ENCODE measurements at places on chromosomes 6 and 20.

GRCh38 chr6:135230711-135231468 lies 49.8 kb downstream of the MYB start:
- DNase-seq = no peak

DNA sequence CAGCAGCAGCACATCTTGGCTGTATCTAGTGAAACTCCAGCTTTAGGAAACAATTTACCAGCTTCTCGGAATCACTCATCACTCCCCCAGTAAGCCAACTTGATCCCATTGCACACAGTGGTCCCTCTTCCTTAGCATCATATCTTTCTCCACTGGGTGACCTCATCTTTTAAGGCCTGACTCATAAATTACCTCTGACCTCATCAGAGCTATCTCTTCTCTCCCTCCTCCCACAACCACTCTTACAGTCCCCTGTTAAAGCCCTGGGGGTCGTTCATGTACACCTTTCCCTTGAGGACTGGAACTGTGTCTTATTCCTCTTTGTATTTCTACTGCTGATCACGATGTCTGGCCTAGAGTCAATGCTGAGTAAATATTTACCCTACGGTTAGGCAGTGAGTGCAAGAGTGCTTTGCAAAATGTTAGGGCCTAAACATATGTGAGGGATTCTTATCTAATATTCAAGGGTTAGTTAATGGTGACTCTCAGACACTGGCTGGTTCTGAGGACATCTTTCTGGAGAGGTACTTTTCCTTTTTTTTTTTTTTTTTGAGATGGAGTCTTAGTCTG lies 187.2 kb downstream of the LRFN2 start:
- DNase-seq = no peak

- no peak for DNase-seq
These were observed 30.1 kb downstream of the CMTR1 start for GRCh38 chr6:37463110-37463509.

DNA sequence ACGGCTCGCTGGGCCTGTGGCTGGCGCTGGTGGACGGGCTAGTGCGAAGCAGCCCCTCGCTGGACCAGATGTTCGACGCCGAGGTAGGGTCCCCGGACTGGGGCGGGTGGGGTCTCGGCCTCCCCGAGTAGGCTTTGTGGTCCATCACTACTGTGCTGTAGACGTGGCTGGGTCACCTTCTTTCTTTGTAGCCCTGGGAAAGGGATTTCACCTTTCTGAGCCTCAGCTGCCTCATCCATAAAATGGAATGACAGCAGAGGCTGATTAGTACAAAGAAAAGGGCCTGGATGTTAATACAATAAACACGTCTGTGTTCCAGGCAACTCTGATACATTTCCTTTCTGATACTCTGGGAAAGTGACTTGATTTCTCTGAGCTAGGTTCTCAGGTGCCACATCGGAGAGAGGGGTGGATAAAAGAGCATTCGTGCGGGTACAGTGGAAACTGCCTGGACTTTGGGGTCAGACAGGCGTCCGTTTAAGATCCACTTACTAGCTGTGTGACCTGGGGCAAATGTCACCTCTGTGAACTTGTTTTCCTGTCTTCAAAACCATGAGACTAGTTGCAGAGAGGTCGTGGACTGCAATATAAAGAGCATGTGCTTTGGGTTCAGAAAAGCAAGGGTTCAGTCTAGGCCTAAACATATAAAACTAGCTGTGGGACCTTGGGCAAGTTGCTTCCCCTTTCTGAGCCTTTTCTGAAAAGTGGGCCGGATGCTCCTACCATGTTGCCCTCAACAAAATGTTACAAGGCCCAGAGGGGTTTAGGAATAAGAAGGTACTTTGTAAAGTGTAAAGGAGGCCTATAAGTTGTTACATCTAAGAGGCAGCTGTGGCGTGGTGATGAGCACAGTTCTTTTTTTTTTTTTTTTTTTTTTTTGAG lies 896 bp downstream of the SYS1 start:
- no peak for DNase-seq

DNA sequence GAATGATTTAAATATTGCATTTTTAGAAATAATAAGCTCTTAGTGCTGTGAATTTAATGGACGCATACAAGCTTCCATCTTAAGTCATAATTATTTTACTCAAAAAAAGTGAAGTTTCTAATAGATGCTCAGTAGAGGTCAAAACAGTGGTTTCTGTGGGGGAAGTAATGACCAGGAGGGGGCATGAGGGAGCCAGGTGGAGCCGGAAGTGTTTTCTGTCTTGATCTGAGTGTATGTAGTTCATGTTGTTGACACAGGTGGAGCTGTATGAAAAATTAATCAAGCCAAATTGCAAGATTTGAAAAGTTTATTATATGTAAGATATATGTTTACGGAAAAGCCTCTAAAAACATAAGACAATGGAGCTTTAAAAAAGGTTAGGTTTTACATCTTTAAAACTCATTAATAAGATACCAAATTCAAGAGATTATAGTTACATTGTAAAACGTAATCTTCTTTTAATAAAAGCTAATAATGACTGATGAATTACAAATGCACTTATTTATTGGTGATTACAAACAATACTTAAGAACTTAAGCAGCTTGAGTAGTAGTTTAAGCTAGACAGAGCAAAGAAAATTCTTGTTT lies 68.0 kb downstream of the PLAGL1 start:
- peak; percentile 20 for DNase-seq

DNA sequence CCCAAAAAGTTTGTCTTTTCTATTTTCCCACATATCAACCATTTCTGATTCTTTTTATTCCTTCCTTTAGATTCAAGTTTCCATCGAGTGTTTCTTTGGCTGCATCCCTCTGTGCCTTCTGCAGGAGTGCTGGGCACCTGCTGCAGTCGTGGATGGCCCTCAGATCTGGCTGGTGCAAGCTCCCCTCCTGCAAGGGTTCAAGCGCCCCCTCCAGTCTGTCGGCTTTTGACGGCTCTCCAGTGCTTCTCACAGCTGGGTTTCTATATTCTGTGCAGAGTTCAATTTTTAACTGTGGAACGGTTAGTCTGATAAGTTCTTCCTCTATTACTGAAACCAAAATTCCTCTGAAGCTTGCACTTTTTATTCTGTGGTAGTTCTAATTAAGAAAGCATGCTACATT lies 132.1 kb downstream of the HUS1B start:
- DNase-seq = no peak

DNA sequence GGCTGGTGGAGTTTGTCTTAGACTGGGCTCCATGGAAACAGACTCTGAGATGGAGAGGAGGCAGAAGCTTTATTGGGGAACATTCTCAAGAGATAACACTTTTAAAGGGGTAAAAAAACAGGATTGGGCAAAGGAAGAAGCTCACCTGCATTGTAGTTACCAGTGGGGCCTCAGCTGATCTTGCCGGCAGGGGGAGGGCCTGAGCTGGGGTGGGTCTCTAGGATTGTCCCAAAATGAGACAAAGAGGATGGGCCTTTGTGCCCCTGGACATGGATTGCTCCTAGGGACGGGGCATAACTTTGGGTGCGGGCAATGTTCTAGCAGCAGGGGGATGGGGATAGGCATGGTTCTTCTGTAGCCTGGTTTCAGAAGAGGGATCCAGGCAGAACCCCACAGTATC lies 12.5 kb downstream of the SGK2 start:
- no peak for DNase-seq

- no peak for DNase-seq
These were observed 47.4 kb downstream of the CYP39A1 start for GRCh38 chr6:46605091-46605797.

- DNase-seq = no peak
These were observed 1.4 kb downstream of the MTCL3 start for GRCh38 chr6:127517693-127518092.

- no peak for DNase-seq
These were observed 39.2 kb downstream of the DPPA5 start for GRCh38 chr6:73314577-73315492.

- no peak for DNase-seq
These were observed 88.9 kb upstream of the ATXN1 start for GRCh38 chr6:16849988-16850680.

- no peak for DNase-seq
These were observed 65.2 kb upstream of the RSPO3 start for GRCh38 chr6:127053032-127053874.

DNA sequence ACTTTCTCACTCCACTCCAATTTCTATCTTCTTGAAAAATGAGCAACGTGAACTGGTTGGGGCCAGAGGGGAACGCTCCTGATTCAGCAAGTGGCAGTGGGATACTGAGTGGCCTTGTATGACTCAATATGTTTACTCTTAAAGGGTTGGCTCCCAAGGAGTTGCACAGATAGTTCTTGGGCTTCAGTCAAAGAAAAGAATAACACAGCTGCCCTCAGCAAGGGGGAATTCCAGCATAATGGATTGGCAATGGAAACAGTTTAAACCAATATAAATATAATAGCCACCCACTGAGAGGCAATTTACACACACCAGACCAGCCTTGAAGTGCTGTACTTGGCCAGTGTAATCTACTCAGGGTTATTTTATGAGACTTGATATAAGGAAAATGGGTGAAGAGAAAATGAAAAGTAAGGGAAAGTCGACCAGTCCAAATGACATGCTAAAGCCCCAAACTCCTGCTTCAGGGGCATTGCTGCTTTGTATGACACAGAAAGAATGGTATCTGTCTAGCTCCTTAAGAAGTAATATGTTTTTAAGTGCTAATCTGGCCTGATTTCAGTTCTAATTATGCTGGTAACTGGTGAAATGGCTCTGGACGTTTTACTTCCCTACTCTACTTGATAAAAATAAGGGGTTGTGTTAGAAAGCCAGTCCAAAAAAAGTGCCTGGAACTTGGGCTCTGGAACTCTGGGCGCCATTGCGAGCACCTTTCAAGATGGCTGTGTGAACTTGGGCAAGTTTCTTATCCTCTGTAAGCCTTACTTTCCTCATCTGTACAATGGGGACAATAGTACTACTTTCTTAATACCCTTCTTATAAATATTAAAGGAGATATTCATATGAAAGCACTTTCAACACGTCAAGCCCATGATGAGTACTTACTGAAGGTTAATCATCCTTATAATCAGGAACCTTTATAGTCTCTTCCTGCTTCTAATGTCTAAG lies 712.9 kb upstream of the MAP3K7 start:
- no peak for DNase-seq

DNA sequence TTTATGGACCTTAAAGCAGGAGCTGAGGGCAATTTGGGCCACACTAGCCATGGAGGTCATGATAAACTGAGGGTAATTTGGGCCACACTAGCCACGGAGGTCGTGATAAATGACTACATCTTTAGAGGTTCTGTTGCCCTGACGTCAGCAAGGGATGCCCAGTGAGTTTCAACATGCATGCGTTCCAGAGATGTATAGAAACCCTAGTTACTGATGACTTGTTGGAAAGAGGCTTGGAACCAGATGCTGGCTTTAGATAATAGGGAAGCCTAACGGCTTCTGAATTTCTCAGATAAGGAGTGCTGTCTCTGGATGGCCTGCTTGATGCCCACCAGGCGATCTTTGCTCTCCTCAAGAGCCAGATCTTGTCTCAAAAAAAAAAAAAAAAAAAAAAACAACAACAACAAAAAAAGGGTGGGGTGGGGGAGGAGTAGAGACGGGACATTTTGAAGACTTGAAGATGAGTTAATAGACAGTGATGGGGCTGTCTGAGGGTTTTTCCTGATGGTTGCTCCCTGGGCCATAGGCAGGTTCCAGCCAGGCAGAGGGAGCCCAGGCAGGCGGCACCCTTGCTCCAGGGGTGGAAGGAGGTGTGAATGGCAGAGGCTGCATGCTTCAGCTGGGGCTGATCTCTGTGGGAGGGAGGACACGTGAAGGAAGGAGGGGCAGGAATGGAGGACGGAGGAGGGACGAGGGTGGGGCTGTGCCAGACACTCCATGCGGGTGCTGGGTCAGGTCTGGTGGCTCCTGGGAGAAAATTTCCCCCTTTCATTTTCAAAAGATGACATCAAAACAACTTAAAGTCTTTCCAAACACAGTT lies 27.0 kb upstream of the FRMD1 start:
- DNase-seq = no peak

- no peak for DNase-seq
These were observed 17.3 kb upstream of the ID1 start for GRCh38 chr20:31587545-31588389.

DNA sequence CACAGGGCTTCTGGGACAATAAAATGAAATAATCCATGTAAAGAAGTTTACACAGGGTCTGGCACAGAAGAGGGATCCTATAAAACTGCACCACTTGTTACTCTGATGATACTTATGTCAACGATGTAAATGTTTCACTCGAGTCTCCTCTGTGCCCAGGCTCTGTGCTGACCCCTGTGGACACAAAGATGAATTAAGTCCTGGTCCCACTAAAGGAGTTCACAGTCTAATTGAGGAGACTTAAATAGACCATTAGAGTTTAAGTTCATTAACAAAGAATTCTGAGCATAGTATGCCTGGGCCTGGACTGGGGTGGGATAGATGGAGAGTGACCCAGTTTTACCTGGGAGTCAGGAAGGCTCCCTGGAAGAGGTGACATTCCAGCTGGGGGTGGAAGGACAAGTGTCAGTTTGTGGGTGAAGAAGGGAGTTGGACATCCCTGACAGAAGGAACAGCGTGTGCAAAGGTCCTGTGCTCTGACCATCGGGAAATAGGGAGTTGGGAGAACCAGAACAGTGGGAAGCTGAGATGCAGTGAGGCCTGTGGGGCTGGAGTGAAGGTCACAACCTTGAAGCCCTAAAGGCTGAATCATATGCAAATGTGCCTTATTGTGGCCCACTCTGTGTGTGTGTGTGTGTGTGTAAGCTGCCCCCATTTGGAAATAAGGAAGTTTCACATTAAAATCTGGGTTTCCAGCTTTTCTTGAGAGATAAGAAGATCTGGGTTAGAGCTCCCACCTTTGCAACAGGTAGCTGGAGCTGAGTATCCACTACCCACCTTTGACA lies 1.1 kb downstream of the OCSTAMP start:
- no peak for DNase-seq

- DNase-seq = no peak
These were observed 6.6 kb upstream of the WFDC2 start for GRCh38 chr20:45462711-45463509.

DNA sequence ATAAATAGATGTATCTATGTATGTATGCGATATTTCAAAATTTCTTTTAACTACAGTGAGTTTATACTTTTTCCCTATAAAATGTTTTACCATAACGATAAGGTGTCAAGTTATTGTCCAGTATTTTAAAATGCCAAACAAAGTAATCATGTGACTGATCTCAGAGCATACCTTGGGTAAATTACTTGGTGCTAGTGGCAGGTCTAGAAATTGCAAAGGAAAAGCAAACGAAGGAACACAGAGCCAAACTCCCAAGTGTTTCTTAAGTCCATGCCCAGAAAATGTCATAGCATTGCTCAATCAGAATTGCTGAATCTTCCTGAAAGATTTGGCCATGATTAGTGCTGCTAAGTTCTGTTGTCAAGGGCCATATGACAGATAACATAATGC lies 77.5 kb downstream of the CAP2 start:
- no peak for DNase-seq

DNA sequence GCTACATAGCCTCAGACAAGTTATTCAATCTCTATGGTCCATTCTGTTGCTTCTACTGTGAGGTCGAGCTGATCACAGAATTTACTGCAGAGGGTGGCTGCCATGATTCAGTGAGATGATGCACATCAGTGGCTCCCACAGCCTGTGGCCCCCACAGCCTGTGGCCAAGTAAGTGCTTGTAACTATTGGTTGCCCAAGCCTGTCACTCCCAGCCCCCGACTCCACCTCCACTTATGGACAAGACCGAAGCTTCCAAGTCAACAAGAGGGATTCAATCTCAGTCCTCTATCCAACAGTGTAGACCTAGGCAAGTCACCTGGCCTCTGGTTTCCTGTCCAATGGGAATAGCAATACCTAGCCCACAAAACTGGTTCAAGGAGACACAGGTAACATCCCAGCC lies 8.2 kb downstream of the KCNK5 start:
- no peak for DNase-seq

Measured in stimulated activated CD8-positive, alpha-beta memory T cell treated with anti-CD3 and anti-CD28 coated beads, Interleukin-7, amount 100 ng/mL, for 1 hour (primary cell).